ENCODE measurements at places on chromosomes 5 and 9.

GRCh38 chr5:86617309-86617755, 409 bp upstream of the COX7C start:
- no peak for DNase-seq

DNA sequence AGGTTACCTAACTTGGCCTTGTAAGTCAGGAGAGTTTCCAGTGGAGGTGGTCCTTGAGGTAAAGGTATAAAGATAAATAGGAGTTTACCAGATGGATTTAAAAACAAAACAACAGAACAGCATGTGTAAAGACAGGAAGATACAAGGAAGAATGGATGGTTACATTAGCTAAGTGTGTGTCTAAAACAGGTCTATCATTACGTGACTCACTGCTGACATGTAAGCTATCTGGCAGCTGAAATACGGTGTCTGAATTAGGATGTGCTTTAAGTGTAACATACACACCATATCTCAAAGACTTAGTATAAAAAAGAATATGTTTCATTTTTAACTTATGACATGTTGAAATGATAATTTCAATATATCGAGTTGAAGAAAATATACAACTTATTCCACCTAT, 405.1 kb upstream of the ADAMTSL1 start:
- DNase-seq = no peak

- no peak for DNase-seq
Observed at GRCh38 chr5:105207066-105207465, 1644.5 kb upstream of the NUDT12 start.

- DNase-seq = no peak
Observed at GRCh38 chr9:124320062-124320973, 62.6 kb downstream of the NEK6 start.

DNA sequence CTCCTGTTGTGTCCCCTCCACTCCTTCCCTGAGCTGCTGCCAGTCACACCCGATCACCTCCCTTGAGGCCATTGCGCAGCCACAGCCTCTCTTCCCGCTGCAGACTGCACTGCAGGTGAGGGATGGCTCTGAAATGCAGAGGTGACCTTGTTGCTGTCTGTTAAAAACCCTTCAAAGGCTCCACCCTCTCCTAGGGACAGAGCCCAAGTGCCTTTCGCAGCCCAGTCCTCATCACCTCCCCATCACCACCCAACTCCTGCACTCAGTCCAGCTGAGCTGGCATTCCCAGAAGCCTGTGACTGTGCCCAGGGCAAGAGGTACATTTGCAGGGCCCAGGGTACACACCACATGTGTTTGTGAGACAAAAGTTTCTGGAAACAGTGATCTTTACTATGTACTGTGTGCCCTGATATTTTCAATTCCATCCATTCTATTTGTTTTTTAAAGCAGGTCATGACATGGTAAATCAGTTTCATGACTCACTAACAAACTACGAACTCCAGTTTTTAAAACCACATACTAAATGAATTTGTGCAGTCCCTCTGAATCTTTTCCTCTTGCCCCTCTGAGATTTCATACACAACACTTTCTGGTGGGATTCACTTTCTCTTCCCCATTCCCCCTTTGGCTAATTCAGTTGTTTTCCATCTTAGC, 73.0 kb upstream of the SPOCK1 start:
- DNase-seq = no peak

DNA sequence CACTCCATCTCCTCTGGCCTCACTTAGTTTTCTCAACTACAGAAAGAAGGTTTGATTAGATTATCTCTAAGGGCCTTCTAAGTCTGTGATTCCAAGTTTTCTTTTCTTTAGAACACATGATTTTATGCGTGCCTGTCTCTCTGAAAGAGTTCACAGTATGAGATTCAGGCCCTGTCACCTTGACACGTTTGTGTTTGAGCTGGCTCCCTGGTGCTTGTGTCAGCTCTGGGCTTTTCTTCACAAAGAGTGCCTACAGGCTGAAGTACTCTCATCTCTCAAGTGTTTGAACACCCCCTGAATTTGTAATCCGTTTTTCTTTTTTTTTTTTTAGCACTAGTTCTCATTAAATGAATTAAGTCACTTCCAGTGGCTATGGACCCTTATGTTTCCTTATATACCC, 306.9 kb upstream of the C9orf72 start:
- no peak for DNase-seq

DNA sequence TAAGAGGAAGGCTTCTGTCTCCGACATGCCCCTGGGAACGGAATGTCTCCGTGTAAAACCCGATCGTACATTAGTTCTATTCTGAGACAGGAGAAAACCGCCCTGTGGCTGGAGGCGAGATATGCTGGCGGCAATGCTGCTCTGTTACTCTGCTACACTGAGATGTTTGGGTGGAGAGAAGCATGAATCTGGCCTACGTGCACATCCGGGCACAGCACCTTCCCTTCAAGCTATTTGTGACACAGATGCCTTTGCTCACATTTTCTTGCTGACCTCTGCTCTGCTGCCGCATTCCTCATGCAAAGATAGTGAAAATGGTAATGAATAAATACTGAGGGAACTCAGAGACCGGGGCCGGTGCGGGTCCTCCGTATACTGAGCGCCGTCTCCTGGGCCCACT, 2.2 kb upstream of the DPP7 start:
- no peak for DNase-seq

- no peak for DNase-seq
Observed at GRCh38 chr5:20305463-20305862, 317.5 kb upstream of the CDH18 start.

GRCh38 chr5:113325054-113325453, 109.7 kb downstream of the TSSK1B start:
- no peak for DNase-seq

GRCh38 chr5:143642791-143643190, 169.2 kb upstream of the HMHB1 start:
- no peak for DNase-seq

- DNase-seq = no peak
Observed at GRCh38 chr9:84789463-84789830, 119.9 kb downstream of the NTRK2 start.

GRCh38 chr5:54425258-54425657, 30.2 kb upstream of the HSPB3 start:
- no peak for DNase-seq

DNA sequence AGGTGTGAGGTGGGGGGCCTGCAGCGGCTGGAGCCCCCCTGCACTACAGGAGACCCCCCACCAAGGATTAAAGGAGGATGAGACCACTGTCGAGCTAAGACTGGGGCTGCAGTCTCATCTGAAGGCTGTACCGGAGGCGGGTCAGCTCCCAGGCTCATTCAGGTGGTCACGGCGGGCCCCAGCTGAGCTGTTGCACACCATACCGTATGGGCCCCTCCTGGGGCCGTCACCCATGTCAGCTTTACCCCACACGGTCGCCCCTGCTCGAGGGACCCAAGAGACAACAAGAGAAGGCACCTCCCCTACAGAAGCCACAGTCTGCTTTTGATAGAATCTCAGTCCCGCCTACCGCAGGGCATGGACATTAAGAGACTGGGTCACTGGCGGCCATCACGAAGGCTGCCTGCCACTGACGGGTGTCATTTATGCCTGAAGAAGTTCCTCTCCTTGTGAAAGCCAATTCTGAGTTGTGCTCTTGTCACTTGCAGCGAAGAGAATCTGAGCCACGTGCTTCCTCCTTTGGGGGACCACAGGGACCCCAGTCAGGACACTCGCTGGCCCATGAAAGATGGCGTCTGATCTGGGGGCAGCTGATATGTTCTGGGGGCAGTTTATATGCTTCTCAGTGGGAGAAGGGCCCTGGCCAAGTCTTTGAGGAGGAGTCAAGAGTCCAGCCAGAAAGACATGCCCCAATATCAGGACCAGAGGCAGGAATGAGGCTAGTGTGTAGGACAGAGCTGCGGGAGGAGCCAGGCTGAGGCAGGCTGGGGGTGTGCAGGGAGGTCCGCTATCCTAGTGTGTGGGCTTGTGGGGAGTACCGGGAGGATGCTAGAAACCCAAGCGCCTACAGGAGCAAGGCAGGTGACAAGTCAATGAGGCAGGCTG, 102.4 kb downstream of the ZNF354C start:
- no peak for DNase-seq

- no peak for DNase-seq
Observed at GRCh38 chr5:170338933-170339779, 41.6 kb upstream of the LCP2 start.

DNA sequence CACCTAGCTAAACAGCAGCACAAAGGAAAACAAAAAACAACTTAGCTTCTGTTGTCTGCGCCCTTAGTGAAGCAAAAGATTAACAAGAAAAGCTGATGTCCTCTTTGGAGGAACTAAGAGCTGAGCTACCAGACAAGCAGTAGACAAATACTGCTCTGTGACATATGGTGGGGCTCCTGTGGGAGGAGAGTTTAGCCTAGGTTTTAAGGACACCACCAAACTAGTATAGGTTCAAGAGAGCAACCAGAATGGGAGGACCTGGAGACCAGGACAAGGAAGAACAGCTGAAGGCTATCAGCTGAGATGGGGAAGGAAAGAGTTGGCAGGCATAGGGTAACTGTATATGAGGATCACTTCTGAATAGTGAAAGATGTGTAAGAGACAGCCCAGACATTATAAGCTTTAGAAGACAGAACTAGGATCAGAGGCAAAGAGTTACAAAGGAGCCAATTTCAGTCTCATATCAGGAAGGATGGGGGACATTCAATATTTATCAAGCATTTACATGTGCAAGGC, 27.2 kb downstream of the FBXW2 start:
- DNase-seq = no peak

GRCh38 chr9:27572566-27572917, 739 bp downstream of the C9orf72 start:
- no peak for DNase-seq

- DNase-seq = no peak
Observed at GRCh38 chr9:133372144-133372543, 3.7 kb downstream of the SURF4 start.

DNA sequence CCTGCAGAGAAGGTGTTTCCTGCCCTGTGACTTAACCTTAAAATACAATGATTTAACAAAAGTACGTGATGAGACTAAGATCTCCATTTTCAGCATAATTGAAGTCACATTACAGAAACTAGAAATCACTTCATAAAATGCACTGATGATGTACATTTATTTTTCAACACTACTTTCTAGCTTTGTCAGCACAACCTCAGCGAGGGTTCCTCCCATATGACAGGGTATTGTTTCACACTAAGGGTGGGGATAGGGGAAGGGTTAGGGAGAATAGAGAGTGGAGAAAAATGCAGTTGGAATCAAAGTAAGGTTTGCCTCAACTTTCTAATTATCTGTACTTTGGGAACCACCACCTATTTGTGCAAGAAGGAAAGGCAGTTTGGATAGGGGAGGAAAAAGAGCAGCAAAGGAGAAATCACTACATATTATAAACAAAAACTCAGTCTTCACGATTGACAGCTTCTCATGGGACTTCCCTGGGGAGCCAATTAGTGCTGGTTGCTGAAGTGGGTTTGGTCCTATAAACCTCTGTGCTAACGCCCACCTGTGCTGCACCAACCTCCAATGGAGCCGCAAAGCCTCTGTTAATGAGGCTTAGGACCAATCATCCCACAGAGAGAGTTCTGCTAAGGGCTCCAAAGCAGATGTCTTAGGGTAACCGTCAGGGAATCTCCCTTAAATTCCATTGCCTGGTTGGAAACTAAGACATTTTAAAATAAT, 369.2 kb upstream of the PDE4D start:
- DNase-seq = no peak

- no peak for DNase-seq
Observed at GRCh38 chr5:55306641-55307382, 682 bp downstream of the DHX29 start.

DNA sequence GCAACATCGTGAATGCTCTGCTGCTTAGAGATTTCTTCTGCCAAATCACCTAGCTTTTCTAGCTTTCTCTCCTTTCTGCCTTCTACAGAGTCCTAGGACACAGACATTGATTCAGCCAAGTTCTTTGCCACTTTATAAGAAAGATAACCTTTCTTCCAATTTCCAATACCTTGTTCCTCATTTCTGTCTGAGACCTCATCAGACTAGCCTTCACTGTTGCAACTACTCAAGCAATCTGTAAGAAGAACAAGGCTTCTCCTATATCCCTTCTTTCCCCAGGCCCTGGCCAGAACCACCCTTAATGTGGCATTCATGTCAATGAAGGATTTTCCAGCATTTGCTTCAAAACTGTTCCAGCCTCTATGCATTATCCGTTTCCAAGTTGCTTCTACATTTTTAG, 24.3 kb downstream of the FBXO10 start:
- DNase-seq = no peak

GRCh38 chr9:128683340-128684064, 5.5 kb upstream of the SET start:
- DNase-seq = no peak

GRCh38 chr9:89753472-89754055, 148.8 kb downstream of the GADD45G start:
- DNase-seq = no peak

DNA sequence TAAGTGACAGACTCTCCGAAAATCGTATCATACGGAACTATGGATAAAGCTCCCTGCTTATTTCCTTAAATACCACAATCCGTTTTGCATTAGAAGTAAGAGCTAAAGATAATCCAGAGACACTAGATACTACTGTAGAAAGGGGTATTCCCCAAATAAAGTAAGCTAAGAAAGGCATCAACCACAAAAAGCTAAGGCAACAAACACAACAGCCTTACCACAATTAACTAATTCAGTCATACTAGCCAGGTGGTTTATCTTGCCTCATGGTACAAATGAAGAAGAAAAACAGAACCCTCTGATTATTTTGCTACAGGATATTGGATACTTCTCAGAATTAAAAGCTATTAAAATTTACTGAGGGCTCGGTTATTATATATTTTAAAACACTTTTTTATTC, 14.1 kb downstream of the ERP44 start:
- DNase-seq = no peak

DNA sequence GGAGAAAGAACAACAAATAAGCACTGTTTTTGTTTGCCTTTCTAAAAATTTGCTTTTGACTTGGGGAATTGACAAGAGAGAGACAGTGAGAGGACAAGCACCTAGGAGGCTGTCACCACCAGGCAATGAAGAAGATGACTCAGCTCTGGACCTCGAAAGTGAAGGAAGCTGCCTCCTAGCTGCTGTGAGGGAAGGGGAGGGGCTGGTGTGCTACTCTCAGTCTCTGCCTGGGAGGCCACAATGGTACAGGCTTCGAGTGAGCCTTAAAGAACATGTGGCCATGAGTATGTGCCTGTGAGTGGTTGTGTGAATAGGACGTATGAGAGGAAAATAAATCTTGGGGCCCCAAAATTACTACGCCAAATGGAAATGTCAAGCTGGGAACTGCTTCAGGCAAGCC, 7.1 kb upstream of the PLK2 start:
- DNase-seq = no peak

GRCh38 chr9:92141144-92142129, 26.2 kb upstream of the SPTLC1 start:
- no peak for DNase-seq

GRCh38 chr9:70574151-70574837, 159.8 kb upstream of the KLF9 start:
- no peak for DNase-seq
